Neural cell (in vitro differentiated cells): ENCODE measurements at places on chromosomes 2 and 18. TPM values are rescaled to one million over a fixed set of nuclear protein-coding genes. Genes with fewer than 3 reads are reported as not detected.

The TLX2 gene
- polyA plus RNA-seq = not detected in 2 replicates

The SP140 gene
- polyA plus RNA-seq = 0.38 and 0.74 TPM in 2 replicates

The RGPD4 gene
- 0.26 TPM in 1 of 2 replicates, not detected in the other for polyA plus RNA-seq

The RAX gene
- not detected in 2 replicates for polyA plus RNA-seq

The NR4A2 gene
- 0.48 and 1.2 TPM in 2 replicates for polyA plus RNA-seq

The MC2R gene
- polyA plus RNA-seq = not detected in 2 replicates

The AGXT gene
- polyA plus RNA-seq = not detected in 2 replicates

The TUBA3D gene
- polyA plus RNA-seq = not detected in 2 replicates

The GNAL gene
- polyA plus RNA-seq = 16.7 and 17.3 TPM in 2 replicates

The SPP2 gene
- polyA plus RNA-seq = not detected in 2 replicates

The MYL1 gene
- polyA plus RNA-seq = not detected in 2 replicates

The CSRNP3 gene
- polyA plus RNA-seq = 62.7 and 66.6 TPM in 2 replicates

The CD8B2 gene
- polyA plus RNA-seq = not detected in 2 replicates

The EDAR gene
- not detected in 2 replicates for polyA plus RNA-seq

The REV1 gene
- polyA plus RNA-seq = 73.4 and 84.1 TPM in 2 replicates

The THUMPD2 gene
- 20.0 and 24.7 TPM in 2 replicates for polyA plus RNA-seq

The SERPINB4 gene
- polyA plus RNA-seq = not detected in 2 replicates

The ALKAL2 gene
- not detected in 2 replicates for polyA plus RNA-seq

The RGPD3 gene
- polyA plus RNA-seq = 0.74 and 1.1 TPM in 2 replicates

The SPATA3 gene
- polyA plus RNA-seq = not detected in 2 replicates

The LBH gene
- 345 and 456 TPM in 2 replicates for polyA plus RNA-seq

The IL36G gene
- polyA plus RNA-seq = not detected in 2 replicates

The SERPINB3 gene
- not detected in 2 replicates for polyA plus RNA-seq

The SLC66A2 gene
- 66.7 and 68.2 TPM in 2 replicates for polyA plus RNA-seq

The OR6B2 gene
- not detected in 2 replicates for polyA plus RNA-seq

The FAM117B gene
- polyA plus RNA-seq = 29.4 and 32.9 TPM in 2 replicates

The CUL3 gene
- 47.3 and 53.9 TPM in 2 replicates for polyA plus RNA-seq

The OBSL1 gene
- polyA plus RNA-seq = 59.7 and 75.2 TPM in 2 replicates

The CCDC102B gene
- polyA plus RNA-seq = 6.5 and 8.7 TPM in 2 replicates

The ACVR1C gene
- 0.26 and 0.64 TPM in 2 replicates for polyA plus RNA-seq

The ADGRF3 gene
- polyA plus RNA-seq = 0.12 and 0.42 TPM in 2 replicates

The ZNF514 gene
- 32.8 and 39.8 TPM in 2 replicates for polyA plus RNA-seq

The CBLN2 gene
- polyA plus RNA-seq = 28.3 and 40.1 TPM in 2 replicates

The HDLBP gene
- polyA plus RNA-seq = 61.9 and 87.0 TPM in 2 replicates

The SIX2 gene
- polyA plus RNA-seq = 0.16 TPM in 1 of 2 replicates, not detected in the other

The HOXD8 gene
- not detected in 2 replicates for polyA plus RNA-seq

The PEX13 gene
- polyA plus RNA-seq = 91.3 and 95.6 TPM in 2 replicates

The KCNF1 gene
- 11.4 and 12.9 TPM in 2 replicates for polyA plus RNA-seq

The MRPL33 gene
- 308 and 406 TPM in 2 replicates for polyA plus RNA-seq

The EFHD1 gene
- polyA plus RNA-seq = not detected in 2 replicates

The HRH4 gene
- polyA plus RNA-seq = 0.12 TPM in 1 of 2 replicates, not detected in the other

The NEU2 gene
- polyA plus RNA-seq = not detected in 2 replicates

The EXOC6B gene
- 22.6 and 23.4 TPM in 2 replicates for polyA plus RNA-seq

The ASNSD1 gene
- polyA plus RNA-seq = 61.7 and 94.3 TPM in 2 replicates

The TEX44 gene
- polyA plus RNA-seq = not detected in 2 replicates

The LINC00305 gene
- not detected in 2 replicates for polyA plus RNA-seq

The HOXD10 gene
- polyA plus RNA-seq = not detected in 2 replicates

The PREB gene
- polyA plus RNA-seq = 121 and 123 TPM in 2 replicates

The CRYBA2 gene
- not detected in 2 replicates for polyA plus RNA-seq

The FOXD4L1 gene
- 0.82 and 1.6 TPM in 2 replicates for polyA plus RNA-seq

The VWC2L gene
- 0.31 and 1.3 TPM in 2 replicates for polyA plus RNA-seq

The TUBA4B gene
- not detected in 2 replicates for polyA plus RNA-seq

The SGPP2 gene
- polyA plus RNA-seq = 0.30 and 0.38 TPM in 2 replicates

The MRPS5 gene
- polyA plus RNA-seq = 155 and 167 TPM in 2 replicates

The CLEC4F gene
- polyA plus RNA-seq = not detected in 2 replicates

The MDH1B gene
- 11.7 and 17.8 TPM in 2 replicates for polyA plus RNA-seq

The ACMSD gene
- not detected in 2 replicates for polyA plus RNA-seq
